ENCODE measurements at places on chromosomes 1 and 21. TPM values are rescaled to one million over a fixed set of nuclear protein-coding genes. Genes with fewer than 3 reads are reported as not detected.

Gene IGFN1
- total RNA-seq, result not detected

DNA sequence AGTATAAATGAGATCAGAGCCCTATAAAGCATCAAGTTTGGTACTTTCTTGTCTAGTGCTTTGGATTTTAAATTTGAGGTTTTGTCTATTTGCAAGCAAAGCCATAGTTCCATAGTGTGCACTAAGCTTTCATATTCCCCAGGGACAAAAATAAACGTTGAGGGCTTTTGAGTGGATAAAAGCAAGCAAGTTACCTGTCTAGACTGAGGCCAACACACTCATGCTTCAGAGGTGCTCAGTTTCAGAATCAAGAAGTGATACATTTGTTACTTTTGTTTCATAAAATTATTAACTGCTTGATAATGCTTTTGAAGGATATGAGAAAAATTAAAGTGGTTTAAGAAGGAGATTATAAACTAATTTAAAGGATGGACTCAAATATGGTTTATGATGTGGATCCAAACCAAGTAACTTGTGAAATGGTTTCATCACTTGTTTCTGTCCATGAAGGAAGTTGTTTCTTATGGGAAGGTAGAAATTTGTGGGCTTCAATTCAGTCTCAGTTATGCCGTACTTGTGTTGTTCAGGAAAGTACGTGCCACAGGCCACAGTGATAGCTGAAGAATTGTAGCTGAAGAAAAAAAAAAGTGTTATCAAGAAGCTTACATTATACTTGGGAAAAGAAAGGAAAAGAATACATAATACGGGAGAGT, 71.2 kb downstream of the CHRM3 start:
- peak overlapping the region; percentile 46 for H3K4me3 ChIP-seq
- peaks cover 14% of the 10 kb centered on the region for H3K4me1 ChIP-seq
- DNase-seq, result no peak
- H3K36me3 ChIP-seq, result no peaks in the 10 kb centered on the region

DNA sequence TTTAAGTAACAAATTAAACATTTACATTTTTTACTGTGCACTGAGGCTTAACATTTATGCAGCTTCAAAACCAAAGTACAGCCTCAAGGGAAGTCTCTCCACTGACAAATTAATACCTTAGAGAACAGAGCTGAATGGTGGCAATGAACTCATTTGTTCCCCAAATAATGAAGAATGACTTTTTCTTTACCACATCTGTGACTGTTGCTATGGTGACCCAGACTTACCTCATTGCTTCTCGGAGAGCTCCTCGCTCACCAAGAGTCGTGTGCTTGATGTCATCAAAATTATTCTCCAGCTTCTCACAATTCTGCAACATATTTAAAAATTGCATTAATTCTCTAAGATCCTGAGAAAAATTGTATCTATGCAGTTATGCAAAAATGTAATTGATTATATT, 92.9 kb downstream of the DPYD start:
- peaks cover 1% of the 10 kb centered on the region for H3K36me3 ChIP-seq
- H3K4me1 ChIP-seq, result no peaks in the 10 kb centered on the region
- no peaks in the 10 kb centered on the region for H3K27me3 ChIP-seq
- no peak overlapping the region for H3K27ac ChIP-seq
- no peak overlapping the region for H3K4me3 ChIP-seq

- peaks cover 49% of the 10 kb centered on the region for H3K4me1 ChIP-seq
- peak overlapping the region; percentile 24 for H3K27ac ChIP-seq
- no peak overlapping the region for H3K4me3 ChIP-seq
- H3K27me3 ChIP-seq, result no peaks in the 10 kb centered on the region
Measured at GRCh38 chr1:6819246-6820040, 34.2 kb downstream of the CAMTA1 start.

Gene KIF14
- total RNA-seq, result 17.1 TPM

DNA sequence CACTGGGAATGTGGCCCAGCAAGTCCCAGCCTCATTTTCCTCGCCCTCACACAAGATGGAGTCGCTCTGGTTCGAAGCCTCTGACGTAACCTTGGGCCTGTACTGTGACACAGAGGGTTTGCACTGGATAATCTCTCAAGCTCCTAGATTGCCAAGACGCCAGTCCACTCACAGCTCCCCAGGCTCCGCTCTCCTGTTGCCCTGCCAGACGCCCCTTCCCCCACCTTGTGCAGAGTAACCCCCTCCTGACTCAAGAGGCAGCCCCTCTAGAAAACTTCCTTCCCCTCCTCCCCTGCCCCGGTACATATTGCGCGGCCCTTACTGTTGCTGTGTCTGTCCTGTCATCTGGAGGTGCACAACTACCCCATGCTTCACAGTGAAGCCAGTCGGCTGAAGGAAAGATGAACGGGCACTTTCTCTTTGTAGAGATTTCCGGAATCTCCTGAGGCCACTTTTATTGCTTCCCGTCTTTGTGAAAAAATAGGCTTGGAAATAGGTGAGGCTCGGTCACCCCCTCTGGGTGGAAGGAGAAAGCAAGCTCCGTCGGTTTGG, 981 bp upstream of the KIAA1614 start:
- H3K27me3 ChIP-seq, result peaks cover 31% of the 10 kb centered on the region
- no peaks in the 10 kb centered on the region for H3K36me3 ChIP-seq
- no peak overlapping the region for H3K4me3 ChIP-seq
- H3K27ac ChIP-seq, result no peak overlapping the region
- no peak for DNase-seq

Gene GNG12
- 0.12 TPM for total RNA-seq

Gene LAMC2
- not detected for total RNA-seq

GRCh38 chr21:42091899-42092508, 20.9 kb downstream of the UMODL1 start:
- DNase-seq, result no peak
- peaks cover 5% of the 10 kb centered on the region for H3K4me1 ChIP-seq
- H3K4me3 ChIP-seq, result no peak overlapping the region
- no peak overlapping the region for H3K27ac ChIP-seq
- H3K27me3 ChIP-seq, result peaks cover 4% of the 10 kb centered on the region

- H3K27me3 ChIP-seq, result no peaks in the 10 kb centered on the region
- peaks cover 6% of the 10 kb centered on the region for H3K36me3 ChIP-seq
- H3K4me1 ChIP-seq, result peaks cover 31% of the 10 kb centered on the region
- no peak for DNase-seq
- no peak overlapping the region for H3K4me3 ChIP-seq
Measured at GRCh38 chr1:212860713-212861581, 2.9 kb downstream of the FLVCR1 start.
